ENCODE measurements at places on chromosomes 12 and 14. TPM values are rescaled to one million over a fixed set of nuclear protein-coding genes. Genes with fewer than 3 reads are reported as not detected.

GRCh38 chr12:27936196-27936595, 36.3 kb downstream of the PTHLH start:
- DNase-seq, result peak; percentile 54

- DNase-seq, result no peak
Measured at GRCh38 chr12:127044836-127045235, 1222.1 kb upstream of the TMEM132C start.

GRCh38 chr14:34450958-34451357, 11.1 kb downstream of the SPTSSA start:
- no peak for DNase-seq

- no peak for DNase-seq
Measured at GRCh38 chr14:44297437-44297836, 209.6 kb downstream of the FSCB start.

Gene STON2
- not detected for total RNA-seq

Gene INSM2
- not detected for total RNA-seq

GRCh38 chr12:42372154-42372791, 46.3 kb downstream of the PPHLN1 start:
- DNase-seq, result peak; percentile 46

DNA sequence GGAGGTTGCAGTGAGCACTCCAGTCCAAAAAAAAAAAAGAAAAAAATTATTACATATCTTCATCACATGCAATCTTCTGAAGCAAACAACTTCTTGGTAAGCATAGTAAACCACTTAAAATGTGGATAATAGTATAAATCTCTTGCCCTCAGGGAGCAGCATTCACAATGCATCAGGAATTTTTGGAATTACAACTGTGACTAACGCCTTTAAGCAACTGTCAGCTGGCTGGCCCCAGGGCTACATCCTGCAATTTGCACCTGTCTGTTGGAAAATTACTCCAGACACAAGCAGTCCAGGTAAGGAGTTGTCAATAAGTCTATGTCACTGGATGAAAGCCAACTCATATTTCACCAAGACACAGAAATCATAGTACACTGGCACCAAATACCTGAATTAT, 5.5 kb upstream of the SLC7A7 start:
- DNase-seq, result no peak

- no peak for DNase-seq
Measured at GRCh38 chr12:58095002-58095401, 153.6 kb downstream of the ATP23 start.

DNA sequence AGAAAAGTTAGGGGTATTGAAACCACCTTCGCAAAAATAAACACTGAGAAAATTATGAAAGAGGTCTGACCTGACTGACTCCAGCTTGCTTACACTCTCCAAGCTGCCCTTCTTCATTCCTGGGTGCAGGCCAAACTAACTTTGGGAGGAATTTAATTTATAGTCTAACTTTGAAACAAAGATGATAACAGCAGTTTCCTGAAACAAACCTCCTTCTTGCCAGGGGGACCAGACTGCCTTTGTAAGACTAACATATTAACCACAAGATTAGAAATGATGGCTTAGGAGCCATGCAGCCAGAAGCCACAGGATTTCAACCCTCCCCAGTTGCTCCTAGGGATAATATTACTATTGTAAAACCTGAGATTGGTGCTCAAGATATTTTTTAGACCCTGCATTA, 13.8 kb upstream of the EEA1 start:
- peak; percentile 84 for DNase-seq

Gene KLRC3
- not detected for total RNA-seq

GRCh38 chr14:67186789-67187584, 2.3 kb upstream of the GARIN2 start:
- peak; percentile 89 for DNase-seq

GRCh38 chr12:66590275-66590985, 88.4 kb downstream of the GRIP1 start:
- DNase-seq, result no peak

- no peak for DNase-seq
Measured at GRCh38 chr12:22355011-22355580, 20.6 kb upstream of the ST8SIA1 start.

- peak; percentile 57 for DNase-seq
Measured at GRCh38 chr12:8697476-8698131, at the start of gene RIMKLB. TSS of gene RIMKLB (plus strand) at chr12:8697991. CDS start at chr12:8713867, 15,876 bp downstream.

Gene RILPL1
- 14.2 TPM for total RNA-seq

DNA sequence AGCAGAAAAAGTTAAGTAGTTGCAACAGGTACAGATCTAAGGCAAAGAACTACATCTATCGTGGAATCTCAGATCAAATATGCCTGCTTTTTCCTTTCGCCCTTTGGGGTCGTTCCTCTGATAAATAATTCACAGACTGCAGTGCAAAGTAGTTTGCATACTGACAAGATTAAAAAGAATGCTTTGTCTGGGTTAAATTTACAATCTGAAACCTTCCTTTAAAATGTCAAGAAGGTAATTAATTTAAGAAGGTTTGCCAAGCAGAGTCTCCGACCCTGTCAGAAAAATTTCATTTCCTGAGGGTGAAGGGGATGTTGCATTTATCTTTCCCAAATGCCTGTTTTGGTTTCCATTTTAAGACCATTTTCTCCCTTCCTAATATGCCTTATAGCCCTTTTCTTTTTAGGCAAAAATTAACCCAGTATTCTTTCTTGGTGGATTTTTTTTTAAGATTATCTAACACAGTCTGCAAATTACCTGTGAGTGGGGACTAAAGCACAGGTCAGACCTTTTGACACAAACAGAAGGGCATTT, 406.9 kb downstream of the LRIG3 start:
- no peak for DNase-seq

Gene CSRP2
- total RNA-seq, result 157 TPM

Gene CD69
- not detected for total RNA-seq

DNA sequence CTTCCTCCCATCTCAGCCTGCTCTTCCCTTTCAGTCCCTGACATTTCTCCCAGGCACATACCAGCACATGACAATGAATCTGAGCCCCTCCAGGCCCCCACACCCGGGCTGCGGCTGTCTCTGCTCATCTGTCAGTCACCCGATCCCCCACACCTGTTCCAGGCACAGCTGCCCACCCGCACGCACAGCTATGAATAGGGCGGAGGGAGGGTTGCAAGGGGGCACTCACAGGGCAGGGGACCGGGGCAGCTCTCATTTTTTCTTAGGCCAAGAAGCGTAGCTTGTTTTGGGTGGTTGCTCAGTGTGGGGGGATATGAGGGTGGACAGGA, 43.7 kb upstream of the TSPAN9 start:
- no peak for DNase-seq
